ENCODE measurements at places on chromosomes 3 and 15.
A peak's percentile ranks its signal among the peaks of the same experiment; 100 is the strongest.

GRCh38 chr15:31516440-31516839 is 189.8 kb downstream of the KLF13 start:
- no peak for DNase-seq

DNA sequence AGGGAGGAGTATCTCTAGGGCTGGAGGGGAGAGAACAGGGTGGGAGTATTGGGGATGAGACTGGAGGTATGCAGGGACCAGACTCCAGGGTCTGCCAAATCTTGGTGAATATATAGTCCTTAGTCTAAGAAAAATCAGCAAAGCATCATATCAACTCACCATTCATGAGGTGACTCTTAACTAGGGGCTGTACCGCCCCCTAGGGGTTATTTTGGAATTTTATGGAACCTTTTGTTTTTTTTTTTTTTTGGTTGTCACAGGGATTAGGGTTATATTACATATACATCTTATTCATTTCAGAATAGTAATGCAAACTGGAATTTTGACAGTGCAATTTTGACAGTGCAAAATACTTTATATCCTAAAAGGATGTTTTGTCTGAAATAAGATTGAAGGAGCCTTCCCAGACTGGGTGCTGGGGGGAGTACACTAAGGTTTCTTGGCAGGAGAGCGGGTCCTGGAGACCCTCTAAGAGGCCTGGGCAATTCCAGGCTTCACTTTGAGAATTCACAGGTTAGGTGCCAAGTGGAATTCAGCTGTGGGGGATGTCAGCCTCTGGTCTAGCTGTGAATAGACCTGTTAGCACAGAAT is 7.5 kb downstream of the CMTM7 start:
- peak; percentile 54 for DNase-seq

DNA sequence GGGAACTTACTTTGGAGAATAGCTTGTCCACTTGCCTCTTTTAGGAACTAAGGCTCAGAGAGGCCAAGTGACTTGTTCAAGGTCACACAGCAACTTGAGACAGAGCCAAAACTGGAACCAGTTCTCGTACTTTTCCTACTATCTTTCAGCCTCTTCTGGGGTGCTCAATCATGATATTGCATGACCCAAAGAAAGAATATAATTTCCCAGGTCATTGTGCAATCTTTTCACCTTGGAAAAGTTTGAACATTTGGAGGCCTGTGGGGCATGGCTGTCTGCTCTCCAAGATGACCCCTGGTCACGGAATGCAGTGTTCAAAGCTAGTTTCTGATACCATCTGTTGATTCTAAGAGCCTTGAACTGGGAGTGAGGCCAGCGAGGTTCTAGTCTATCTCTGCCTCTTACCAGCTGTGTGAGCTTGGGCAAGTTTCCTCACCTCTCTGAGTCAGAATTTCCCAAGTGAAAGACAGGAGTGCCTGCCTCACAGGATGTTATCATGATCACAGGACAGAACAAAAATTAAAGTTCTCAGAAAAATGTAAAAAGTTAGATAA is 89.7 kb downstream of the BDH1 start:
- DNase-seq, result peak; percentile 52

DNA sequence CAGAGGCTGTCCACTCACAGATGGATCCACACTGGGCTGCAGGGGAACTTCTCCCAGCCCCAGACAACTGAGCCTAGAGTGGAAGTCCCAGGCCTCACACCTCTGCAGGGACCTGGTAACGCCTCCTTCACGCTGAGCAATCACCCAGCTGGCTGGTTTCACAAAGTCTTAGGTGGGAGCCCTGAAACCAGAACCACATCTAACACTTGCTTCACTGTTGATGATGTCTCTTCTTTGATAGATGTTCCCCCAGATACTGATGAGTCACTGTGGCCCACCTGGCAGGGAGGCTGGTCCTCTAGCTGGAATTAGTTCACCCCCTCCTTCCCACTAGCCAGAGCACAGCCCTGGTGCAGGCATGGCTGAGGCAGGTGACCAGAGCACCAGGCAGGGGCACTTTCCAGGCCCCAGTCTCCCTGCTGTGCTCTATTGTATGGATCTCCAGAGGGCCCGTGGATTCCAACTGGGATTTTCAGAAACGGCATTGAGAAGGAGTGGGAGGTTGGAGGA is 33.5 kb downstream of the MYL3 start:
- peak; percentile 81 for DNase-seq

GRCh38 chr3:157916672-157917071 is 189.5 kb downstream of the SHOX2 start:
- no peak for DNase-seq

DNA sequence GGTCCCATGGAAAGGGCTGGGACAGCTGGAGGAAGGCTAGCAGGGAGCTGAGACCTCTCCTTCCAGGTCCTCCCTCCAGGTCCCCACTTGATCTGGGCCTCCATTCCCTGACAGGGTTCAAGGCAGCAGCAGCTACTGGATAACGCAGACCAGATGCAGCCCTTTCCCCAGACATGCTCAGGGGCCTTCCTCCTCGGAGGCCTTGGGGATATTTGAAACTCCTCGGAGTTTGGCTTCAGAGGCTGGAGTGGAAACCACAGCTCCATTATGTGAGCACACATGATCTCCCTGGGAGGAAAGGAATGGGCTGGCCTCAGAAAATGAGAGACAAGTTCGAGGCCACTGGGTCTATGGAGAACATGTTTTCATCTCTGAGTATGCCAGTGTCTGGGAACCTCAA is 119.3 kb downstream of the SMAD6 start:
- no peak for DNase-seq

- DNase-seq, result no peak
These were observed 39.8 kb downstream of the TUSC7 start for GRCh38 chr3:116749388-116749787.

DNA sequence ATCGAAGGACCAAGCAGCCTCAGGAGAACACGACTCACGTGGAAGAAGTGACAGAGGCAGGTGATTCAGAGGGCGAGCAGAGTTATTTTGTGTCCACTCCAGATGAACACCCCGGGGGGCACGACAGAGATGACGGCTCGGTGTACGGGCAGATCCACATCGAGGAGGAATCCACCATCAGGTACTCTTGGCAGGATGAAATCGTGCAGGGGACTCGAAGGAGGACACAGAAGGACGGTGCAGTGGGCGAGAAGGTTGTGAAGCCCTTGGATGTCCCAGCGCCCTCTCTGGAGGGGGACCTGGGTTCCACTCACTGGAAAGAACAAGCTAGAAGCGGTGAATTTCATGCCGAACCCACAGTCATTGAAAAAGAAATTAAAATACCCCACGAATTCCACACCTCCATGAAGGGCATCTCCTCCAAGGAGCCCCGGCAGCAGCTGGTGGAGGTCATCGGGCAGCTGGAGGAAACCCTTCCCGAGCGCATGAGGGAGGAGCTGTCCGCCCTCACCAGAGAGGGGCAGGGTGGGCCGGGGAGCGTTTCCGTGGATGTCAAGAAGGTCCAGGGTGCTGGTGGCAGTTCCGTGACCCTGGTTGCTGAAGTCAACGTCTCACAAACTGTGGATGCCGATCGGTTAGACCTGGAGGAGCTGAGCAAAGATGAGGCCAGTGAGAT is 26.0 kb downstream of the SYNM start:
- DNase-seq, result no peak

DNA sequence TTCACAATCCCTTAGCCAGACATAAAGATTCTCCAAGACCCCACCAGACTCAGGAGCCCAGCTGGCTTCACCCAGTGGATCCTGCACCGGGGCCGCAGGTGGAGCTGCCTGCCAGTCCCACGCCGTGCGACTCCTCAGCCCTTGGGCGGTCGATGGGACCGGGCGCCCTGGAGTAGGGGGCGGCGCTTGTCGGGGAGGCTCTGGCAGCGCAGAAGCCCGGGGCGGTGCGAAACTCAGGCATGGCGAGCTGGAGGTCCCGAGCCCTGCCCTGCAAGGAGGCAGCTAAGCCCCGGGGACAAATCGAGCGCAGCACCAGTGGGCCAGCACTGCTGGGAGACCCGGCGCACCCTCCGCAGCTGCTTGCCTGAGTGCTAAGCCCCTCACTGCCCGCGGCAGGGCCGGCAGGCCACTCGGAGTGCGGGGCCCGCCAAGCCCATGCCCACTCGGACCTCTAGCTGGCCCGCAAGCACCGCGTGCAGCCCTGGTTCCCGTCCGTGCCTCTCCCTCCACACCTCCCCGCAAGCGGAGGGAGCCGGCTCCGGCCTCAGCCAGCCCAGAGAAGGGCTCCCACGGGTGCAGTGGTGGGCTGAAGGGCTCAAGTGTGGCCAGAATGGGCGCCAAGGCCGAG is 175.0 kb downstream of the FMN1 start:
- no peak for DNase-seq

GRCh38 chr3:157231071-157231470 is 71.1 kb upstream of the CCNL1 start:
- no peak for DNase-seq

DNA sequence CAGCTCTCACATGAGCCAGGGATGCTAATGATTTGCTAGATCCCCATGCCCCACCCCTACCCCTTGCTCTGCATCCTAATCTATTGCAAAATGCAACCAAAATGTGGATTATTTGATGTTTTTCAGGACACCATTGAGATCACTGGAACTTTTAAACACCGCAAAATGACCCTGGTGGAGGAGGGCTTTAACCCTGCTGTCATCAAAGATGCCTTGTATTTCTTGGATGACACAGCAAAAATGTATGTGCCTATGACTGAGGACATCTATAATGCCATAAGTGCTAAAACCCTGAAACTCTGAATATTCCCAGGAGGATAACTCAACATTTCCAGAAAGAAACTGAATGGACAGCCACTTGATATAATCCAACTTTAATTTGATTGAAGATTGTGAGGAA is 29.7 kb downstream of the HDC start:
- no peak for DNase-seq

DNA sequence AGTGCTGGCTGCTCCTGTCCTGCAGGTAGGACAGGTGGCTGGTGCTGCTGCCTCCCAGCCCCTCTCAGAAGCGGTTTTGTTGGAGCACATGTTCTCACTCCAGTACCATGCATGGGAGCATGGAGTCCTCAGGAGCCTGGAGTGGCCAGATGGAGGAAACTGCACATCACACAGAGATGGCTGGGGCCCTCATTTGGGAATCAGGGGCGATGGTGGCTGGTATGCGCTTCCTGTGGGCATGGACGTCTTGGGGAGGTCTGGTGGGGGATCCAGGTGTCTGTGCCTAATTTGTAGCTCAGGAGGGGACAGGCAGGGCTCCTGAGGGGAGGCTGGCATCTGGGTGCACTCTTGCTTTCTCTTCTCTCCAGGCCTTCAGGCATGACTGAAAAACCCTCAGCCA is 168.2 kb downstream of the KLF13 start:
- no peak for DNase-seq

- DNase-seq, result peak; percentile 22
These were observed 20.2 kb downstream of the CCR1 start for GRCh38 chr3:46187876-46188275.

GRCh38 chr3:131484496-131485111 is 18.2 kb downstream of the MRPL3 start:
- no peak for DNase-seq

DNA sequence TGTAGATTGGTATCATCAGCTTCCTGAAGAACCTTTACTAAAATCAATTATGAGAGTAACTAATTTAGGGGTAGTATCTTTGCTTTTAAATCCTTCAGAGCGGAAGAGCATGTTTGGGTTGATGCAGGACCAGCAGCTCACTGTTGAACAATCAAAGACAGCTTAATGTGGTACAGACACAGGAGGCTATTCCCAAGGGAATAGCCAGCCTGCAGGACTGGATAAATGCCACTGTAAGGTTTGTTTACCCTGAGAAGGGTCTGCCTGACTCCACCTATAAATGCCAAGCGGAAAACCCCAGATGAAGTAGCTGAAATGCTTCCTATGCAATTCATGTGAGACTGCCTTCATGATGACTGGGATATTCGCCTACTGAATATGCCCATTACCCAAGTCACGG is 16.0 kb upstream of the STAC start:
- no peak for DNase-seq

DNA sequence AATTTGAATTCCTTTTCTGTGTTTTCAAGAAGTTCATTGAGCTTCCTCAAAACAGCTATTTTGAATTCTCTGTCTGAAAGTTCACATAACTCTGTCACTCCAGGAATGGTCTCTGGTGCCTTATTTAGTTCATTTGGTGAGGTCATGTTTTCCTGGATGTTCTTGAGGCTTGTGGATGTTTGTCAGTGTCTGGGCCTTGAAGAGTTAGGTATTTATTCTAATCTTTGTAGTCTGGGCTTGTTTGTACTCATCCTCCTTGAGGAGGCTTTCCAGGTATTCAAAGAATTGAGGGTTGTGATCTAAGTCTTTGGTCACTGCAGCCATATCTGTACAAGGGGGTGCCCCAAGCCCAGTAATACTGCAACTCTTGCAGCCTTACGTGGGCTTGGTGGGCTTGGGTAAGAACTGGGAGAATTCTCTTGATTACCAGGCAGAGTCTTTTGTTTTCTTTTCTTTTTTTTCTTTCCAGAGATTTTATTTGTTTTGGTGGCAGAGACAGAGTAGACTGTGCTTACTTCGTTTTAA is 19.3 kb upstream of the CCNDBP1 start:
- no peak for DNase-seq

DNA sequence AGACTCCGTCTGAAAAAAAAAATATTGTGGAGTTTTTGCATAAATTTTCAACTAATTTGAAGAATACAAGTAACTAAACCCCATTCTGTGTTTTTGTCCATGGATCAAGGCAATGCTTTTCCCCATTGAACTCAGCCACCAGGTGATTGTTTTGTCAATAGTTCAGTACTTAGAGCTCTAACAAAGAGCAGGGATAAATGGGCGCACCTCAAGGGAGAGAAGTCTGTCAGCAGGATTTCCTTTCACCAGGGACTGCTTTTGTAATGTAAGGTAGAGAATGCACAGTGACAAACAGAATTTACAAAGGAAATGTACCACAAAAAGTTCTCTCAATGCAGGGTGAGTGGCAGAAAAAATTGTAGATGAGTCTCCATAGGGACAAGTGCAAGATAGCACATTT is 10.8 kb upstream of the ATP13A5 start:
- DNase-seq, result no peak

DNA sequence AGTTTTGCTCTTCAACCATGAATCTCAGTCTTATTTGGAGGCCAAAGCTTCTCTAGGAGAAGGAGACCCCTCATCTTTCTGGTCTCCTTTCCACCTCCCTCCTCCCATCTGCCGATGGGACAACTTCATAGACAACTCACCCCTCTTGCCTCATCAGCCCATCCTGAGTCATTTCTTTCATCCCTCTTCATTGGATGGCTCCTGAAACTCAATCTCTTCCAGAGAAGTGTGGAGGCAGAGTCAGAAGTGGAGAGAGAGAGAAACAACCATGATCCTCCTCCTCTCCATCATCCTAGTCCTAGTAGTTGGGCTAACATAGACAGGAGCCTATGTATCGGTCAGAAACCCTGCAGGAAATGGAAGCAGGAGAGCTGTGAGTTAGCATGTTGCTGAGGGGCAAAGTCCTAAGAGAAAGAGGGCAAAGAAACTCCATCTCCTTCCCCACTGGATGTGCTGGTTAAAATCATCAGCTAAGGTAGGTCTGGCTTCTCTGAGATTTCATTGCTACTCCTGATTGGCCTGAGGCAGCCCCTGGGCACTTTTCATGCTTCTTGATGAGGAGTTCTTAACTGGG is 21.3 kb upstream of the HCN4 start:
- DNase-seq, result no peak

GRCh38 chr3:69309814-69310213 is 76.1 kb downstream of the FRMD4B start:
- no peak for DNase-seq

Measured in activated CD8-positive, alpha-beta T cell treated with anti-CD3 and anti-CD28 coated beads for 36 hours (primary cell).